ENCODE measurements at places on chromosomes 5 and 9. TPM values are rescaled to one million over a fixed set of nuclear protein-coding genes. Genes with fewer than 3 reads are reported as not detected.

DNA sequence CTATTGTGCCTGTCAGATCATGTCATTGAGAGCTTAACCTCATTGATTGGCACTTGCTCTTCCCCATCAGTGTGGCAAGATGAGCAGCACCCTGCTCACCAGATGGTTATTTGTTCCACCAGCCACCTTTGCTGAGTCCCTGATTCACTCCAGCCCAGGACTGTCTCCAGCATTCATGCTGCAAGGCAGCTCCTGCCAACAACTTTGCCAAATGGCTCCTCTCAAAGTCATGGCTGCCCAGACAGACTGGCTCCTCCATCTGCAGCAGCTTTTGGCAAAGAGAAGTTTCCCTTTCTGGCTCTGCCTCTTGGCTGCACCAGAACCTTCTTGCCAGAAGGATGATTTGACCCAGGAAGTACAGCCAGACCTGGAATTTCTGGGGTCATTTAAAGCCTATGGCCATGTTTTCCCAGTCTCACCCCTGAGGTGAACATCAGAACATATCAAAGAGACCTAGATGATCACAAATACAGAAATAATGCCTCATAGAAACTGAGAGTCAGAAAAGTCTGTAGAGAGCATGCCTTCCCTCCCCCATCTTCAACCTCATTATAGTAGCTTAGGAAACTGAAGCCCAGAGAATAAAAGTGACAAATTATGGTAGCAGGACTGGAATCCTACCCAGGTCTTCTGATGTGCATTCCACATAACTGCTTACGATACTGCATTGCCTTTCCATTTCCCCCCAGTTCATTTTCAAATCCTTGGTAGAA, 10.4 kb downstream of the PPP2R2B start:
- DNase-seq = no peak
- H3K4me3 ChIP-seq = no peak overlapping the region
- H3K4me1 ChIP-seq = no peaks in the 10 kb centered on the region
- H3K27me3 ChIP-seq = no peaks in the 10 kb centered on the region
- no peaks in the 10 kb centered on the region for H3K36me3 ChIP-seq

GRCh38 chr5:100779669-100780375, 123.3 kb downstream of the ST8SIA4 start:
- H3K36me3 ChIP-seq = no peaks in the 10 kb centered on the region
- no peak overlapping the region for H3K4me3 ChIP-seq

DNA sequence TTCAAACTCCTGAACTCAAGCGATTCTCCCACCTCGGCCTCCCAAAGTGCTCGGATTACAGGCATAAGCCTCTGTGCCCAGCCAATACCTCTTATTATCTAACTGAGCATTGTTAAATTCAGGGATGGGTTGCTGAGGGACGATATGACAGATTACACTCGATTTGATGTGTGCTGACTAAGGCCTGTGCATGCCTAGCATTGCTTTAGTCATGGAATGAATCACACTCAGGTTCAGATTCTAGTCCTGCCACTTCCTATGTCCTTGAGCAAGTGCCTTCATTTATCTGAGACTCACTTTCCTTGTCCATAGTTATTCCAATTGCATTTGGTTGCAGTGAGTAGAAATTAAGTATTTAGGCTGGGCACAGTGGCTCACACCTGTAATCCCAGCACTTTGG, 19.5 kb downstream of the THBS4 start:
- no peak overlapping the region for H3K4me3 ChIP-seq
- no peak overlapping the region for H3K27ac ChIP-seq
- no peaks in the 10 kb centered on the region for H3K36me3 ChIP-seq
- no peaks in the 10 kb centered on the region for H3K27me3 ChIP-seq

DNA sequence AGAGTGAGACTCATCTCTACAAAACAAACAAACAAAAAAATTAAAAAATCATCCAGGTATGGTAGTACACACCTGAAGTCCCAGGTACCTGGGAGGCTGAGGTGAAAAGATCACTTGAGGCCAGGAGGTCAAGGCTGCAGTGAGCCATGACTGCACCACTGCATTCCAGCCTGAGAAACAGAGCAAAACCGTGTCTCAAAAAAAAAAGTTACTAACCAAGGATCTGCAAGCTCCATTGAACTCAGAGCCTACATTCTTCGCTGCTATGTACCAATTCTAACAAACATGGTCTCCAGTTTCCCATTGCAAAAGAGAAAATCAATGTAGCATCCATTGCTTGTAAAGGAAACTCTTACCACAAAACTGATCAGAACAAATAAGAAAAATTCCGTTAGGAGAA, 33.5 kb downstream of the MTMR12 start:
- H3K4me1 ChIP-seq = peaks cover 14% of the 10 kb centered on the region
- no peak overlapping the region for H3K4me3 ChIP-seq
- no peak for DNase-seq
- H3K27me3 ChIP-seq = no peaks in the 10 kb centered on the region
- H3K36me3 ChIP-seq = no peaks in the 10 kb centered on the region

GRCh38 chr5:132114150-132115121, 40.8 kb downstream of the CSF2 start:
- H3K36me3 ChIP-seq = no peaks in the 10 kb centered on the region
- no peak for DNase-seq
- H3K4me1 ChIP-seq = no peaks in the 10 kb centered on the region
- no peaks in the 10 kb centered on the region for H3K27me3 ChIP-seq

DNA sequence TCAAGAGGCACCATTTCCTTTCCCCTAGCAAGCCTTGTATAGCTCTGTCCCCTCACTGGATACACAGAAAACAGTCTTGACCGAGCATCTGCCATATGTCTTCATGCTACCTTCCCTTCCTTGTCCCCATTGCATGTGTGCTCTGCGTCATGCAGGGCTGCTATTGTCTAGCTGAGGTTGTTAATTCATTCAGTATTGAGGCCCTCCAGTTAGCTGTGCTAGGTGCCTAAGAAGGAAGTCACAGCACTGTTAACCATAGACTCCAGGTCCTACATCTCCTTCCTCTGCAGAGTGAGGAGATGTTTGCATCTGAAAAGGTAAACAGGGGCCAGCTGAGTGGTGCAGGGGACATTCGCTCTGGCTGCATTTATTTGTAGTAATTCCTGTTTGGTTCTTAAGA, 48.2 kb downstream of the SLC1A3 start:
- H3K4me3 ChIP-seq = no peak overlapping the region
- no peaks in the 10 kb centered on the region for H3K36me3 ChIP-seq
- H3K4me1 ChIP-seq = no peaks in the 10 kb centered on the region
- no peak for DNase-seq
- no peaks in the 10 kb centered on the region for H3K27me3 ChIP-seq
- H3K27ac ChIP-seq = no peak overlapping the region

GRCh38 chr9:125631391-125632085, 75.5 kb downstream of the MAPKAP1 start:
- H3K4me3 ChIP-seq = no peak overlapping the region
- no peaks in the 10 kb centered on the region for H3K36me3 ChIP-seq
- peaks cover 3% of the 10 kb centered on the region for H3K4me1 ChIP-seq
- no peak for DNase-seq
- no peaks in the 10 kb centered on the region for H3K27me3 ChIP-seq

GRCh38 chr9:120941046-120941770, 14.6 kb upstream of the TRAF1 start:
- H3K27ac ChIP-seq = no peak overlapping the region
- H3K36me3 ChIP-seq = no peaks in the 10 kb centered on the region
- no peak for DNase-seq
- H3K4me1 ChIP-seq = peaks cover 13% of the 10 kb centered on the region
- H3K27me3 ChIP-seq = no peaks in the 10 kb centered on the region

GRCh38 chr5:24703934-24704333, 59.2 kb upstream of the CDH10 start:
- H3K27ac ChIP-seq = no peak overlapping the region
- no peaks in the 10 kb centered on the region for H3K4me1 ChIP-seq
- no peak for DNase-seq
- H3K36me3 ChIP-seq = no peaks in the 10 kb centered on the region
- no peaks in the 10 kb centered on the region for H3K27me3 ChIP-seq
- no peak overlapping the region for H3K4me3 ChIP-seq

DNA sequence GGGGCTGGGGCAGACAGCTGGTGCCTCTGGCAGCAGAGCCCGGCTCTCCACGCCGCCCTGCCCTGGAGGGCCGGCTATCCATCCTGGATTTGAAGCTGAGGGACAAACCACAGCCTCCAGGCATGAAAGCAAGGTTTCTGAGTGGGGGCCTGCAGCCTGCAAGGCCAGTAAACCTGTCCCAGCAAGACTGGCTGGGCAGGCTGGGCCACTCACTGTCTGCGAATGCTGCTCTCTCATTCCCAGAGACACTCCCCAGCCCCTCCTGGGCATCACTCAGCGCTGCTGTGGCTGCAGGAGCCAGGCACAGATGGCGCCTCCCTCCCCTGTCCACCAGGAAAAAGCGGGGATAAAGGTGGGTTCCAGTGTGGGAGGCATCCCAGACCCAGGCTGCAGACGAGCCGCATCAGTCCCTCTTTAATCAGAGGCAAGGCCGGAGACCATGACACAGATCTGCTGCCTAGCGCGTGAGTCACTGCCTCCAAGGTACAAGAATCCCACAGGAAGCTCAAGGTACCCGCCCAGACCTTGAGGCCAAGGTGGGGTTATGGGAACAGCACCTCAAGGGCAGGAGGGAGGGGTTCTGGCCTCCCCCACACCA, 118.0 kb downstream of the VAV2 start:
- no peak for DNase-seq
- no peak overlapping the region for H3K4me3 ChIP-seq
- no peak overlapping the region for H3K27ac ChIP-seq
- H3K4me1 ChIP-seq = no peaks in the 10 kb centered on the region
- H3K36me3 ChIP-seq = no peaks in the 10 kb centered on the region
- H3K27me3 ChIP-seq = no peaks in the 10 kb centered on the region

DNA sequence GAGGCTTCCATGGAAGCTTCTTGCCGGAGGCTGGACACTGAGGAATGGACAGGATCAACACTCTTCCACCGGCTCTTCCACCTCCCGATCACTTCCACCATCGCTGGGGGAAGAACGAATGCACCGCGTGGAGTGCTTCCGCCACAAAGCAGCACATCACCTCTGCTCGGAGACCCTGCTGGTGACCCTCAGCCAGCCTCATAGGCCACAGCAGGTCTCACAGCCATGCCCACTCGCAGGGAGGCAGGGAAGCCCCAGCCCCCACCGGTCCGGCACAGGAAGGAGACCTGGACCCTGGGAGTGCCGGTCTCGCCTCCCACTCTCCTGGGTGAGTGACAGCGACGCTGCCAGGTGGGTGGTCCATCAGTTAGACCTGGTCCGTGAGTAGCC, 4.7 kb downstream of the MRPL36 start:
- no peak for DNase-seq
- H3K27me3 ChIP-seq = no peaks in the 10 kb centered on the region
- no peak overlapping the region for H3K4me3 ChIP-seq
- H3K27ac ChIP-seq = no peak overlapping the region
- H3K36me3 ChIP-seq = no peaks in the 10 kb centered on the region

- no peaks in the 10 kb centered on the region for H3K27me3 ChIP-seq
- H3K27ac ChIP-seq = no peak overlapping the region
These were observed 90.8 kb upstream of the IL7R start for GRCh38 chr5:35765921-35766320.

DNA sequence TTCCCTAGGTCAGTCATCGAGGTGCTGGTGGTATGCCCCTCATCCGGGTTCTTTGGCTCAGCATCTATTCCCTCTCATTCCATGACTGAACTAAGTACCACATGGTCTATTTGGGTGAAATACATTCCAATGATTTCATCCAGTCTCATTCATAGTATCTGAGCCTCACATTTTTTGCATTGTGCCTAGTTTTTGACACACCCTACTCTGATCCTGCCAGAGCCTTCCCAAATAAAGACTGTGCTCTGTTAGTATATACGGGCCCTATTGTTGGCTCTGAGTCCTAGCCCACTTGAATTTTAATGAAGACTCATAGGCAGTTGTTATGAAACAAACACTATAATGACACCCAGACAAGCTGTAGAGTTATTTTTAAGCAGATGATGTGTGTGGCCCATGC, 740.7 kb downstream of the CETN3 start:
- H3K4me1 ChIP-seq = no peaks in the 10 kb centered on the region
- DNase-seq = no peak
- no peaks in the 10 kb centered on the region for H3K36me3 ChIP-seq
- H3K4me3 ChIP-seq = no peak overlapping the region
- no peaks in the 10 kb centered on the region for H3K27me3 ChIP-seq

Gene TGFBI
- total RNA-seq = 16.6 TPM

Gene FAM151B
- total RNA-seq = 2.5 TPM

Gene CCNO
- total RNA-seq = 0.36 TPM

Gene IL7R
- total RNA-seq = 3.2 TPM

Gene PCDHGB6
- 15.9 TPM for total RNA-seq

Gene FNBP1
- 57.8 TPM for total RNA-seq

Gene PCDHB6
- total RNA-seq = 2.4 TPM

Gene WNT8A
- not detected for total RNA-seq

Gene HSPB3
- total RNA-seq = 2.9 TPM

Gene SH3GL2
- 0.38 TPM for total RNA-seq

Gene PCA3
- not detected for total RNA-seq

Gene DMRTA1
- 0.10 TPM for total RNA-seq

All from ovary (tissue), 10 donors.